ENCODE measurements at places on chromosomes 2 and 18.

DNA sequence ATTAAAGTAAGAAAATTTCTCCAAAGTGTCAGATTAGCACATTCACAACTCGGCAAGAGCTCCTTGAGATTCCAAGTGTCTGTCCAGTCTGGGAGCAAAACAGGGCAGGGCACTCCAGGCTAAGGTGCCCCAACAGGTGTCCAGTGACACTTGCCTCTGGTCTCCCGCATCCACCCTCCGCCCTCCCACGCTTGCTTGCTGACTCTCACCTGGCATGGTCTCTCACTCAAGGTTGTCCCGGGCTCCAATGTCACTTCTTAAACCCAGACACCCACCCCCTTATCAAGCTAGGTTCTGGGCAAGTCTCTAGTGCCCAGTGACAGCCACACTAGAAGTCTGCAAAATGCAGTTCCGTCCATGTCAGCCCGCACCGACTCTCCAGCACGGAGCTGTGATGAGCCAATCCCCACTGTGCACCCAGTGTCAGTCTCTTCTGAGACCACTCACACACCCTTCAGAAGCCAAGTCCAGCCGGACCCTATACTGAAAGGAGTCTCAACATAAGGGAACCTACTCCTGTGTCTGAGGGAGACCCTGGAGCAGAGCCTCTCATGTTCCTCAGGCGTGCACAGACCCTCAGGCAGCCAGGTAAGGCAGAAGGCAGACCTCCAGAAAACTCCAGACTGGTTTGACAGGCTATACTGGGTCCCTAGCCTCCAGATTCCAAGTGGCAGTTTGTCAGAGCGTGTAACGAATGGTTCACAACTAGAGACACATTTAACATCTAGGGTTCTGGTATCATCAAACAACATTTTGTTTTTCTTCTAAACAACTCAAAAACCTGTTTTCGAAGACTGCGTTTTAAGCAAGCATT is 45.6 kb downstream of the HDLBP start:
- no peak for DNase-seq

- no peak for DNase-seq
Observed at GRCh38 chr2:226802573-226802972, 3.0 kb upstream of the IRS1 start.

DNA sequence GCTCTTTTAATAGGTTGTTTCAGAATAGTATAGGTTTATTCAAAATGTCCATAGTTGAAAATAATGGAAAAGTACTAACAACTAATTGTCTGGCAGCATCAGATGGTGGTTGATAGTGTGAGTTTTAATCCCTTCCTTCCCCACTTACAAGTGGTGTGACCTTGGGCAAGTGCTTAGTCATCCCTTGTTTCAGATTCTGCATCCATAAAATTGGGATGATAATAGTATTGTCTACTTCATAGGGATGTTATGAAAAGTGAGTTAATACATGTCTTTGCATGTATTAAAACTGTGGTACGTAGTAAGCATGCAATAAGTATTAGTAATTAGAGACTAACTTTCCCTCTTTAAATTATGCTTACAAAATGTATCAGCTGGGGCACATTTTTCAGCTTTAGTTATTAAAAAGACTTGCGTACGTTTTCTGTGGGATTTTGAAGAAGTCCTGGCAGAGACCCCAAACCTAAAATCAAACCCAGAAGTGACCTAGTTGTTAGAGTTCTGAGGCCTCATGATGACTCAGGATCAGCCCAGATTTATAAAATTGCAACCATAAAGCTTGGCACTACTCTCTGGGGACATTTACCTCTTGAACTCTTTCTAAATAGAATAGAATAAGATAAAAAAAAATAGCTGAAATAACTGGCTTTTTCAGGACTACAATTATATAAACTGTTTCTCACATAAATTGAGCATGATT is 8.6 kb downstream of the ITGA4 start:
- no peak for DNase-seq

DNA sequence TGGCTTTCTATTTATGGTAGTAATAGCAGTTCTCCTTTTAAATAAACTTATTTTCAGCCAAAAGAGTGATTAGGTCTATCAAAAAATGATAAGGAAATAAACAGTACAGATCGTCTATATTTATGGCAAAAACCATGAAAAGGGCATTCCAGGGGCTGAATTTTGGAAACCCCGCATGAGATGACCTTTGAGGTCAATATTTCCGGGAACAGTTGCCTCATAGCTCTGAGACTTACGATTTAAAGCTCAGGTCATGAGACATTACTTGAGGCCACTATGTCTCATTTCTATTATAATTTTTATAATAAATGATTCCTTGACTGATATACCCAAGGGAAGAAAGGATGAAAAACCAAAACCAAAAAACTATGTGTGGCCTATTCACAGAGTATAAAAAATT is 101.1 kb downstream of the LDLRAD4 start:
- no peak for DNase-seq

DNA sequence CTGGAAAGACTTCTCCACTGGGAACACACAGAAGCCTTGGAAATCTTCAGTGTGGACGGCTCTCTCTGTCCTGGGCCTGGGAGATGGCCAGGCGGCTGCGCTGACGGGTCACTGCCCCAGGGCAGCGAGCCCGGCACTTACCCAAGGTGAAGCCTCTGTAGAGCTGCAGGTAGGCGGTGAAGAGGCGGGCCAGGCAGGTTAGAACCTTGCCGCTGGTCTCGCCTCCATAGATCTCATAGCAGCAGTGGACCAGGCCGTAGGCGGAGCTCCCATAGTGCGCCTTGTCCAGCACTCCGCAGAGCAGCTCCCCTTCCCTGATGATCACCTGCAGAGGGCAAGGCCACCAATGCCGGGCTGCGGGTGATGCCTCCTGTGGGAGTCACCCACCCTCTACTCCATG is 53.0 kb downstream of the POLR1A start:
- DNase-seq = no peak

- DNase-seq = no peak
Observed at GRCh38 chr2:44817256-44817655, 124.2 kb upstream of the SIX3 start.

DNA sequence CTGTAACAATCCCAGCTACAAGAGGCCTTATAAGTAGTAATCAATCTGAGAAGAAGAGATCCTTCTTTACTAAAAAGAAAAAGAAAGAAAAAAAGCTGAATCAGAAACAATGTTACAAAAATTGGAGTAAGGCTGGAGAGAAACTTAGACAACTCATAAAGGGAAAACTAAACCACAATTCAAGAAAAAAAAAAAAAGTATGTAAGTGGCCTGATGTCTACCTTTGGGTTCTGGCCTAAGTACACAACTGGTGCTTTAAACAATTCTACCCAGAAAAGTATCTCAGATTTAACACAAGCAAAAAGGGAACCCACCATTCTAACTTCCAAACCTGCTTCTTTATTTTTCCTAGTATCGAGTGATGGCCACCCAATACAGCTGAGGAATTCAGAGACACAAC is 45.3 kb downstream of the ZNF521 start:
- no peak for DNase-seq

GRCh38 chr2:83516503-83516902 is 942.6 kb downstream of the SUCLG1 start:
- DNase-seq = no peak

- no peak for DNase-seq
Observed at GRCh38 chr18:58692422-58693185, 21.3 kb downstream of the MALT1 start.

- no peak for DNase-seq
Observed at GRCh38 chr2:159144776-159145614, 141.5 kb downstream of the WDSUB1 start.

DNA sequence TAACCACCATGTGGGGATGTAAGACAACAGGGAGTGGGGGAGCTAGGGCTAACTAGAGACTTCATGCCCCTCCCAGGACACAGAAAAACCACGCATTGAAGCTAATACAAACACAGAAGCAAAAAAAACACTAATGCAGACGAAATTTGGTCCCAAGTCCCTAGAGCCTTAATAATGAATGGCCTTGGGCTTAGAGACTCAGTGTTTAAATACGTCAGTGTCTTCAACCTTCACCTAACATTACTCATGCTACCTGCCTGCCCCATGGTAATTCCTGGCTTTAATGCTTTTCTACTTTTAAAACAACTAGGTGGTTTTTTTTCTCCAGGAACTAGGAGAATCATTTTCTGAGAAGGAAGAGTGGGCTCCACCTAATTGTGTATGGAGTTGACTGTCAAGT is 64.1 kb upstream of the ITSN2 start:
- DNase-seq = no peak

DNA sequence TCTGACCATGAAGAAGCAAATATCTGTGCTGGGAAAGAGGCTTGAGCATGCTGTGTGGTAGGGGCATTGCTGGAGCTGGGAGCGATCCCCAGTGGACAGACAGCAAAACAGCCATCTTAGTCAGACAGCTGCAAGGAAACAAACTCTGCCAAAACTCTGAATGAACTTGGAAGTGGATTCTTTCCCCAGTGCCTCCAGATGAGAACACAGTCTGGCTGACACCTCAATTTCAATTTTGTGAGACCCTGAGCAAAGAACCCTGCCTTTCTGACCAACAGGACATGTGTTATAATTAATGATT is 23.2 kb upstream of the FAP start:
- DNase-seq = no peak

DNA sequence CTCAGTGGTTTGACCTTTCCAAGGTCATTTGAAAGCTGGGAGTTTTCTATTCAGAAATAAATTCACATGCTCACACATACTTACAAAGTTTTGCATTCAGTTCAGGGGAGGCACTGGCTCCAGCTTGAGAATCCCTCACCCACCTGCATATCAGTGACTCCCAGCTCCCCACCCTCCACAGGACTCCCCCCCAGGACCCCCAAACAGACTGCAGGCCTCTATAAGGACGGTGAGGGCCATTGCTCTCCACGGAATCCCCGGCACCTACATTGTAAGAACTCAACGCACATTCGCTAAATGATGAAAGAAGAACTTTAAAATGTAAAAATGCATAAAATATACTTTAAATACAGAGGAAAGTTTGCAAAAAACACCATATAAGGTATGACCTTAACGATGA is 97.2 kb upstream of the TEX51 start:
- no peak for DNase-seq

- DNase-seq = no peak
Observed at GRCh38 chr2:118118479-118118878, 30.2 kb downstream of the INSIG2 start.

GRCh38 chr18:7237673-7238272 is 6.9 kb downstream of the LRRC30 start:
- no peak for DNase-seq

DNA sequence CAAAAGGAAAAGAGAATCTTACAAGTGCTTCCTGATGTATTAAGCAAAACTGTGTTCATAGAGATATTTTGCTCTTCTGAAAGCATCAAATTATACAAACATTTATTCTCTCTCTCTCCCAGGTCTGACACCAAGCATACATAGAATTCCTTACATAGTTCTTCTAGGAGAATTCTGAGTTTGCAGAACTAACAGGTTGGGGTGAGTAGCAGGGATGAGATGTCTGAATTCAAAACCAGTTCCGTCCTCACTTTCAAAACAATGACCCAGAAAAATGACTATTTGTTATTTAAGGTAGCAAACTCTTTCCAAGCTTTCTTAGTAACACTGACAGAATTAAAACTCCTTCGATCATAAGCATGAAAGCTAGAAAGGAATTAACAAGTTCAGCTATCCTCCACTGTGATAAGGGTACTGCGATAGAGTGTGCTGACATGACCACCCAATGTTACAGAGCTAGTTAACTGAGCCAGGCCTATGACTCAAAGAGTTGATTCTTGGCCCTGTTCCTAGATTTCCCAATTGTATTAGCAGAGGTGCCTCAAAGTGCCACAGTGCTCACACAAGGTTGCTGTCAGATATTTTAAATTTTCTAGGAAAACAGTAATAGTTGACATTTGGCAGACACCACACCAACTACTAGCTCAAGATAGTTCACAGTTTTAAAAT is 85.8 kb upstream of the SETBP1 start:
- DNase-seq = no peak

DNA sequence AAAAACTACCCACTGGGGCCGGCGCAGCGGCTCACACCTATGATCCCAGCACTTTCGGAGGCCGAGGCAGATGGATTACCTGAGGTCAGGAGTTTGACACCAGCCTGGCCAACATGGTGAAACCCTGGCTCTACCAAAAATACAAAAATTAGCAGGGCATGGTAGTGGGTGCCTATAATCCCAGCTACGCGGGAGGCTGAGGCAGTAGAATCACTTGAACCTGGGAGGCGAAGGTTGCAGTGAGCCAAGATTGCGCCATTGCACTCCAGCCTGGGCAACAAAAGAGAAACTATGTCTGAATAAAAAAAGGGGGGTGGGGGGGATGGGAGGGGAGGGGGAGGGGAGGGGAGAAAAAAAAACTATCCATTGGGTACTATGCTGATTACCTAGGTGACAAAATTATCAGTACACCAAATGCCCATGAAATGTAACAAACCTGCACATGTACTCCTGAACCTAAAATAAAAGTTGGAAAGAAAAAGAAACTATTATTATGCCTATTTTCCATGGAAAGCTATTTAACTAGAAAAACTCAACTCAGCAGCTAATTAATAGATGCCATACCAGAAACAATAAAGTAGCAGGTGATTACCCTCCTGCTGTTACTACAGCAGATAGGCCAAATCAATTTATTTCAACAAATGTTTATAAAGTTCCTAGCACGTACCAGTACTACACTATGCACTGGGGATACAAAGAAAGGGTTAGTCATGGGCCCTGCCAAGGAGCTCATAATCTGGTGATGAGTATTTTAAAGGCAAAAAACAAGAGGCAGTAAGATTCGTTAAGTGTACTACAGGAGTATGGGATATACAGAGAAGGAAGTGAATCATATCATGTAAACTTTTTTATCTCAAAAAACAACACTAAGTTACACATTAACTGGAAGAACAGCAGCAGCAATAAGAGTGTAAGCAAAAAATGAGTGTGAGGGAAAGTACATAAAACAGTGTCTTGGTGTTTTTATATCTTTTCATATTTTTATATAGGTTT is 112.8 kb upstream of the SLC39A10 start:
- no peak for DNase-seq

- no peak for DNase-seq
Observed at GRCh38 chr2:130957915-130958314, 121.2 kb downstream of the ARHGEF4 start.

DNA sequence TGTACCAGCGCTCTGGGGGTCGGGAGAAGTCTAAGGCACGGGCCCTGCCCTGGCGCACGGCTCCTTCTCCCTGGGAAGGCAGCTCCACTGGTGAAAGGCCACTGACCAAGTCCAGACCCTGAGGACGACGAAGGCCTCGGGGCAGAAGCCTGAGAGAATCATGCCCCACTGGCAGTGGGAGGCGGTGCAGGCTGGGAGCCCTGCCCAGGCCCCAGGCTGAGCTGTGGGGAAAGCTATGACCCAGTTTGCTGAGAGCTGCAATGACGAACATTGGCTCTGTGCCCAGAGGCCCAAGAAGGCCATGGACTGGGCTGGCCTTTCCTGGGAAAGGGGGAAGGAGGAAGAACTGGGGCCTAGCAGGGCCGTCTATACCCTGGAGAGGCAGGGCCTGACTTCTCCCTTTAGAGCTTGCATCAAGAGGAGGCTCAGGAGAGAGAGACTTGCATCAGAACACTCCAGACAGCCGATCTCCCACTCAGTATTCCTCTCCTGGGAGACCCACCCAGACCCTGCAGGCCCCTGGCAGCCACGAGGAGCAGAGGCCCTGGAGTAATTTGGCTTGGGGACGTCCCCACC is 32.9 kb downstream of the HS1BP3 start:
- DNase-seq = no peak

Data from kidney epithelial cell (primary cell).